ENCODE measurements at places on chromosomes 7 and 10. TPM values are rescaled to one million over a fixed set of nuclear protein-coding genes. Genes with fewer than 3 reads are reported as not detected.

Gene FOXI2
- not detected for total RNA-seq

Gene SVOPL
- total RNA-seq = not detected

Gene GET4
- 64.1 TPM for total RNA-seq

Gene CPA2
- total RNA-seq = not detected

Gene SH2D4B
- 0.11 TPM for total RNA-seq

Gene FGL2
- 6.1 TPM for total RNA-seq

Gene LRRN3
- total RNA-seq = 337 TPM

Gene ATOH7
- total RNA-seq = not detected

Gene OTUD1
- 35.1 TPM for total RNA-seq

Gene ODAD2
- not detected for total RNA-seq

Gene RSPH10B2
- 1.5 TPM for total RNA-seq

Gene PODXL
- 0.57 TPM for total RNA-seq

Gene PTPRN2
- total RNA-seq = 0.78 TPM

Gene SPDYE8
- total RNA-seq = not detected

Gene GARIN1A
- 2.9 TPM for total RNA-seq

Gene SSMEM1
- not detected for total RNA-seq

Gene MMS19
- total RNA-seq = 111 TPM

Gene NUP205
- total RNA-seq = 73.7 TPM

Gene NANOS1
- total RNA-seq = 0.55 TPM

Gene GHRHR
- not detected for total RNA-seq

Gene SAP25
- total RNA-seq = 118 TPM

Gene ANKRD30A
- not detected for total RNA-seq

Measured in naive thymus-derived CD8-positive, alpha-beta T cell (primary cell).